ENCODE measurements at places on chromosomes 1 and 21.

GRCh38 chr1:218299416-218299815, 14.3 kb downstream of the RRP15 start:
- DNase-seq = no peak

- no peak for DNase-seq
Measured at GRCh38 chr1:152725261-152725660, 17.3 kb downstream of the LCE4A start.

DNA sequence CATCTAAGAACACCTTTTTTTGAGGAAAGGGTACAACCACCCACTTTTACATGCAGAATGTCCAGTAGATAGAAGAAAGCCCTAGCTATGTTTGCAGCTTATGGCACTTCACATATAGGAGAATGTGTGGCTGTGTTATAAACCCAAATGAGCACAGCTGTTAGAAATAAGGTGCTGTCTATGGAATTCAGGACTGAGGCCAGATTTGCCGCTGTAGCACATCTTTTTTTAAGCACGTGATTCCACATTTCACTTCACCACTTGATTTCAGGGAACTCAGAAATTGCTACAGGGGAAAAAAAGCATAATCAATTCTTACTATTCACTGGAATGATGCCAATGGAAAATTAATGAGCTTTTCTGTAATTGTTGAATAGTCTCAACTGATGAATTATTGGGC, 147.2 kb upstream of the ADAMTS5 start:
- DNase-seq = no peak

DNA sequence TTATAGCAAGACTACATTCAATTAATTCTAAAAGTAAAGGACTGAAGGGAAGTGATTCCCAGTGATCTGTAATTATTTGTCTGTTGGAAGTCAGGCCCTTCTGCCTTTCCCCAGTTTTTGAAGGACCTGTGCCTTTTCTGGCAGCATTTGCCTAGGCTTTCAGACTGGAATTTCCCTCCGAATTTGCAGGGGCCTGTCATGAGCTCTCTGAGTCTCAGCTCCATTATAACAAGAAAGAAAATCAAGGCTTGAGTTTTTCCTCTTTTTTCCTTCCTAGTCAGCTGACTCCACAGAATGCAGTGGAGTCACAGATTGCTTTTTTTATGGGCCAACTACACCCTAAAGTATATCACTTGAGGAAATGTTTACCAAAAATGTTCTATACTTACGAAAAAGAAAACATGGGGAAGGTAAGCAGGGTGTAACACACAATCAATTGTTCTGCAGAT, 1.1 kb downstream of the NR5A2 start:
- DNase-seq = no peak

DNA sequence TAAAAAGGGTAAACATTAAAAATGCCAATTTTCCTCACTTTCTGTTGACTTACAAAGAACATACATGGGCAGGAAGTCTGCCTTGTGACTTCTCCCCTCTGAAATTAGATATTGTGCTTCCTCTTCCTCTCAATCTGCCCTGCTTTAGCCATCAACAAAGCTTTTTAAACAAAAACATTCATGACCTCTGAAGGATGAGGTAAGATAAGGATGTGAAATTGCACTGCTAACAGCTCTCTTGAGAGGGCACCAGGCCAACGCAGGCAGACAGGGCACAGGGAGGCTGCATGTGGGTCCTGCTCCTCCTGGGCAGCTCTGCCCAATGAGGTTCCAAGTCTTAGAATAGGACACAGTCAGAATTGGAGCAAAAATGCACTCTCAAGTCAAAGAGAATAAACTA, 62.1 kb downstream of the DEGS1 start:
- DNase-seq = no peak

- DNase-seq = no peak
Measured at GRCh38 chr1:10934150-10934818, 78.2 kb upstream of the TARDBP start.
